Panc1 (cell line): ENCODE measurements at places on chromosomes 1 and 21. TPM values are rescaled to one million over a fixed set of nuclear protein-coding genes. Genes with fewer than 3 reads are reported as not detected.

Gene KDM1A
- total RNA-seq, result 120 TPM

Gene FMO2
- total RNA-seq, result 0.08 TPM

Gene JAM2
- total RNA-seq, result 0.21 TPM

Gene CATSPERE
- total RNA-seq, result 0.31 TPM

Gene CHRM3
- total RNA-seq, result 0.13 TPM

Gene DNAJC28
- 1.5 TPM for total RNA-seq

Gene ADGRL4
- not detected for total RNA-seq

Gene ADAMTS5
- total RNA-seq, result 0.05 TPM

Gene SELP
- not detected for total RNA-seq

Gene SLAMF7
- 0.21 TPM for total RNA-seq

Gene NDUFV3
- 21.1 TPM for total RNA-seq

Gene MCOLN3
- total RNA-seq, result 14.2 TPM

Gene REG4
- not detected for total RNA-seq

Gene ANXA9
- 1.2 TPM for total RNA-seq

Gene PTPRF
- 77.5 TPM for total RNA-seq

Gene APCS
- total RNA-seq, result 0.33 TPM

Gene CHI3L2
- total RNA-seq, result 0.77 TPM

Gene CA6
- total RNA-seq, result not detected

Gene WDR3
- 30.7 TPM for total RNA-seq

Gene ZSWIM5
- total RNA-seq, result 7.9 TPM

Gene MATN1
- 0.59 TPM for total RNA-seq
